ENCODE measurements at places on chromosomes 3 and 15.

- H3K4me3 ChIP-seq = no peak overlapping the region
- H3K27ac ChIP-seq = no peak overlapping the region
- no peaks in the 10 kb centered on the region for H3K4me1 ChIP-seq
- no peak for DNase-seq
- no peaks in the 10 kb centered on the region for H3K36me3 ChIP-seq
These were observed 71.3 kb upstream of the HES1 start for GRCh38 chr3:194064380-194065332.

DNA sequence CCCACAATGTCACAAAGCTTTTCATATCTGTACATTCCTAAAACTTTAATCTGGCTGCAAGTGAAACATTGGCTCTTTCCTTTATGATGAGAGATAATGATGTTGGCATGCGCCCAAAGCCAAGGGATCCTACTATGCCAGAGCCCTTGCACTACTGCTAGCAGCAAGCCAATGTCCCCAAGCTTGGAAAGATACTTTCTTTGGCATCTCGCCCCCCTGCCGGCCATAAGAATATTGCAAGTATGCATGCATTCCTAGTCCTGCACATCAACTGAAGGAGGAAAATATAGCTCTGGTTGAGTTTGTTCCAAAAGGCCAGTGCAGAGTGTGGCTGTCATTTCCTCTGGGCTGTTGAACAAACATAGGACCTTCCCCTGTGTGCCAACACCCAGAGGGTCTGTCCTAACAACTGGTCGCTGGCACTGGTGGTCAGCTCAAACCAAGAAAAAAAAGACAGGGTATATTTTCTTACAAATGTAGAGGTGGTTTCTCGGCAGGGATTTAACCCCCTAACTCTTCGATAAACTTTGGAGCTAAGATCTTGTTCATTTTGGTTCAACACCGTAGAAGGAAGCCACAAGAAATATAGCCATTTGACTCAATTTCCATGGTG lies 120.9 kb upstream of the ZBED2 start:
- H3K27me3 ChIP-seq = no peaks in the 10 kb centered on the region
- no peak overlapping the region for H3K27ac ChIP-seq
- peaks cover 26% of the 10 kb centered on the region for H3K4me1 ChIP-seq
- no peak overlapping the region for H3K4me3 ChIP-seq

DNA sequence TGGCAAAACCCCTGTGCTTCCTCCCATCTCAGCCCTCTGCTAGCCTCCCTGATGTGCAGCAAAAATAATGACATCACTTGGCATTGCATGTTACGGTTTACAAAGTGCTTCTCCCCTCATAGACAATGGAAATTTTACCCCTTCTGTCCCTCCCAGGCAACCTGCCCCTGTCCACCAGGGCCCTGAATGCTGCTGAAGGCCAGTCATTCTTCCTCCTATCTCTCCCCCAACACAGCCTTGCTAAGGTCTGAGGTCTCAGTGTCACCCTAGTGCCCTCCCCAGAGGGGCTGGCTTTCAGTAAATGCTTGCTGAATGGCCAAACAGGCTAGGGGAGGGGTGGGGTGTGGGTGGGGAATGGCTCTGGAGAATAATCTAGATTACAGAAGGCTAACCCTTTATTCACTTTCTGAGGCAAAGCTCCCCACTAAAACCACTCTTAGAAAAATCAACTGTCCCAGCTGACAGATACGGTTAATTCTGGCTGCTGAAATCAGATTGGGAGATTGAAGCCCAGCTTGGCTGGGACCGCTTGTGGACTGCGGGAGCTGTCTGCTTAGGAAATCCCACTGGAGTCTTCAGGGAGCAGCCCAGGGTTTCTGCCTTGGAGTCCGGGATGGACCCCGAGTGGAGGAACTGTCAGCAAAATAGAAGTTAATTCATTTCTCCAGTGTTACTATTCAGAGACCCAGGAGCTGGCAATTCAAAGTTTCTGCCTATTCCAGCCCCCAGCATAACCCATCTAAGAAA lies 22.9 kb downstream of the ANP32A start:
- peak overlapping the region; percentile 89 for H3K27ac ChIP-seq
- H3K4me1 ChIP-seq = peaks cover 92% of the 10 kb centered on the region
- H3K36me3 ChIP-seq = peaks cover 5% of the 10 kb centered on the region
- H3K27me3 ChIP-seq = no peaks in the 10 kb centered on the region

DNA sequence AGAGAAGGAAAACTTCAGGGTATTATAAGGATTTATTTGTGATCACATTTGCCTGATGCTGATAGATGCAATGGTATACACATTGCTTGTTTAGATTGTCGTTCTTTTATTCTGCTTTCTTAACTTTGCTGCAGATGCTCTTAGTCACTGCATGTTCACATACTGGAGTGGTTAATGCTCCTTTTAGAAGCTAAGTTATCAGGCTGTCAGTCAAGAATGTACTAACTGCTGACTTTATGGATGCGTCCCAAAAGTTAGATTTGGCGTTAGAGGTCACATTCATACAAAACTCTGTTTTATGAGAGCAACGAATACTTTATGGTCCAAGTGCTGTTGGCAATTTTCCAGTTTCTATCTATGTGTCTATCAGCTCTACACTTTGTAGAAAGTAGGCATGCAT lies 160.7 kb downstream of the BBX start:
- DNase-seq = no peak
- H3K27me3 ChIP-seq = no peaks in the 10 kb centered on the region
- H3K4me3 ChIP-seq = no peak overlapping the region

GRCh38 chr3:9915254-9916141 lies 1.4 kb upstream of the IL17RC start:
- no peak for DNase-seq
- H3K36me3 ChIP-seq = peaks cover 2% of the 10 kb centered on the region
- H3K27ac ChIP-seq = no peak overlapping the region
- H3K4me1 ChIP-seq = peaks cover 6% of the 10 kb centered on the region

DNA sequence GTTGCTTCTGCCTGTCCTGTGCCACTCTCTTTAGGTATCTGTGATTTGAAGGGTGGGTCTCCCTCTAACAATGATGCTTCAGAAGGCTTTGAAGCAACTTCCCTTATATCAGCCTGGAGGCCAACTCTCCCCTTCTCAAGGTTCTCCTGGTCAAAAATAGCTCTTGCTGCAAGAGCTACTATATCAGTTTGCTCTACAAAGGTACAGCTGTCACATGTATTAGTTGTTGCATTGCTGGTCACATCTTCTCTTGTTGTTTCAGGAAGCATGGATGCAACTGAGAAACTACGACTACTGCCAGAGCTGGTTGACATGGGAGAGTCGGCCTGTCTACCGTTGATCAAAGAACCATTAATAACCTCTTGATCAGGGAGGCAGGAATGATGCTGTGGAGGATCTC lies 38.3 kb downstream of the USF3 start:
- H3K4me3 ChIP-seq = no peak overlapping the region
- H3K27ac ChIP-seq = no peak overlapping the region
- peaks cover 34% of the 10 kb centered on the region for H3K36me3 ChIP-seq
- H3K4me1 ChIP-seq = peaks cover 19% of the 10 kb centered on the region

- no peaks in the 10 kb centered on the region for H3K4me1 ChIP-seq
- H3K4me3 ChIP-seq = no peak overlapping the region
- H3K36me3 ChIP-seq = no peaks in the 10 kb centered on the region
- H3K27ac ChIP-seq = no peak overlapping the region
- no peak for DNase-seq
These were observed 458.1 kb downstream of the DIPK2A start for GRCh38 chr3:144429719-144430121.
